ELR (cell line): ENCODE measurements at places on chromosomes 16 and 17.

DNA sequence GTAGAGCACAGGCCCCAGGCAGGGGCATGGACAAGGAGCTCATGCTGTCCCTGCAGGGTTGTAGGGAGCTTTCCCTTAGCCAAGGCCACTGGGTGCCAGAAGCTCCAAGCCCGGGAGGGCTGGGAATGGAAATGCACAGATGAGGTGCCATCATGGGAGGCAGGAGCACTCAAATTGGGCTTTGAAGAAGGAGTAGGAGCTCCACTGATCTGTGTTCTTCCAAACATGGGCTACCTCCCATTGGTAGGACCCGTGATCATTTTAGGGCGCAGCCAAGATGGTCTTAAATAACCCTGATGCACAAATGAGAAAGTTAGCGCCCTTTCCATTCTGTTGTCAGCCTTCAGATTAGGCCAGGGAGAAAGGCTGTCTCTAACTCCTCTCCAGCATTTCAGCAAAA lies 201.5 kb downstream of the ZNF423 start:
- DNase-seq, result no peak

GRCh38 chr17:51087072-51087757 lies 33.5 kb downstream of the SPAG9 start:
- peak; percentile 61 for DNase-seq

GRCh38 chr17:33509331-33509730 lies 216.2 kb upstream of the ASIC2 start:
- DNase-seq, result no peak

- no peak for DNase-seq
Measured at GRCh38 chr16:85112364-85112763, at the start of gene CIBAR2. Gene CIBAR2, minus strand, starts transcription at chr16:85112472. Its CDS starts 120 bp downstream, at chr16:85112352.

GRCh38 chr16:89827383-89828198 lies 684 bp upstream of the SPIRE2 start:
- DNase-seq, result peak; percentile 73

- DNase-seq, result no peak
Measured at GRCh38 chr17:58336456-58337209, 8.0 kb upstream of the TSPOAP1 start.

DNA sequence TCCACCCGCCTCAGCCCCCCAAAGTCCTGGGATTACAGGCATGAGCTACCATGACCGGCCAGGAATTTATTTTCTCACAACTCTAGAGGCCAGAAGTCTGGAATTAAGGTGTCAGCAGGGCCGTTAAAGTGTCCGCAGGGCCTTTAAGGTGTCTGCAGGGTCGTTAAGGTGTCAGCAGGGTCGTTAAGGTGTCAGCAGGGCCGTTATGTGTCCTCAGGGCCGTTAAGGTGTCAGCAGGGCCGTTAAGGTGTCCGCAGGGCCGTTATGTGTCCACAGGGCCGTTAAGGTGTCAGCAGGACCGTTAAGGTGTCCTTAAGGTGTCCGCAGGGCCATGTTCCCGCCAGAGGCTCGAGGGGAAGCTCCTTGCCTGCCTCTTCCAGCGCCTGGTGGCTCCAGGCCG lies 125.2 kb downstream of the RAP1GAP2 start:
- no peak for DNase-seq

DNA sequence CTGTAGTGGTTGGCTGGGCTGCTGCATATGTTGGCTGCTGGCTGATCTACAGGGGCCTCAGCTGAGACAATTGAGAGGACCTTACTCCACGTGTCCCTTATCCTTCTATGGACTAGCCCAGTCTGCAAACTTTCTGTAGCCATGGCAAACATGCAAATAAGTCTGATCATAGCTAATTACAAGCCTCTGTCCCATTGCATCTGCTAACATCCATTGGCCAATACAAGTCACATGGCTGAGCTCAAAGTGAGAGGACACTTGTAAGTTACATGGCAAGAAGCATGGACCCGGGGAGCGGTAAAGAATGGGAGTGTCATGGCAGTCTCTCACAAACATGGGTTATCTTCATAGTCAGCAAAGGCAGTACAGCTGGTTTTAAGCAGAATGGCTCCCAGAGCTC lies 11.6 kb upstream of the IL4R start:
- no peak for DNase-seq

DNA sequence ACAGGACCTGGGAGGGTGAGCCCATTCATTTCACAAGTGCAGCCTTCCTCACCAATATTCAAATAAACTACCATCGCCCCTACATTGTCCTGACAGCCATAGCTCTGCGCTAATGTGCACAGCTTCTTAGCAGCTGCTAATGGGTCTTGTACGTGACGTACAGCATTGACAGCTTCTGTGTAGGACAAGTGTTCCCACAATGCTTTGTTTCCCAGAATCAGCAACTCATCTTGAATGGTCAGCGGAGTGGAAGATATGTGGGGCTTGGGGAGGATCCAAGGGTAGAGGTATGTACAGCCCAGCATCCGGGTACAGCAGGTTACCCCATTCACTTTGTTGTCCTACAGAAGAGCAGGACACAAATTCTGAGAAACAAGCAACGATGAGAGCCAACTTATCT lies 23.7 kb downstream of the MARVELD3 start:
- no peak for DNase-seq

- no peak for DNase-seq
Measured at GRCh38 chr16:53166099-53166498, 111.3 kb downstream of the CHD9 start.

DNA sequence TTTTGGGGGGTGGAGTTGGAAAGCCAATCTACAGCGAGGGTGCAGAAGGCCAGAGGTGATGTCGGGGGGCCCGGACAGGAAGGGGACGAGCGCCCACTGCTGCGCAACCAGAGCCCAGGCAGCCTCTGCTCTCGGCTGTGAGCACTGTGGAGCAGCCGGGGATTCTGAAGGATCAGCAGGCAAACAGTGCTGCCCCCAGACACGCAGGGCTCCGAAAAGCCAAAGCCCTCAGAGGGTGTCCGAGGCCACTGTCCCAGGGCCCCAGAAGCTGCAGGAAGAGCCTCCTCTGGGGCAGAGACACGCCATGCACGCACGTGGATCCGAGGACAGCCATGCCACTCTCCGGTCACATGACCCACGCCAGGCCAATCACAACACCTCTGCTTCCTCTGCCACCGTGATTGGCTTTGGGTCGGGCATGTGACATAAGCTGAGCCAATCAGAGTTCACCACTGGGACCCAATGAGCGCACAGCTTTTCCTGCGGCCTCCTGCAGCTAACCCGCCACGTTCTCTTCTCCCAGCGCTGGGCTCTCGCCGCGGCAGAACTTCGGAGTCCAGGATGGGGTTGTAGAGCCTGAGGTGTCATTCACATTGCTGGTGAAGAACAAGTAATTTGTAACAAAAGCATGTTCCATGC lies 40.7 kb downstream of the ACTG1 start:
- DNase-seq, result peak; percentile 62

- DNase-seq, result no peak
Measured at GRCh38 chr17:21816592-21817567, 124.6 kb downstream of the KCNJ18 start.

DNA sequence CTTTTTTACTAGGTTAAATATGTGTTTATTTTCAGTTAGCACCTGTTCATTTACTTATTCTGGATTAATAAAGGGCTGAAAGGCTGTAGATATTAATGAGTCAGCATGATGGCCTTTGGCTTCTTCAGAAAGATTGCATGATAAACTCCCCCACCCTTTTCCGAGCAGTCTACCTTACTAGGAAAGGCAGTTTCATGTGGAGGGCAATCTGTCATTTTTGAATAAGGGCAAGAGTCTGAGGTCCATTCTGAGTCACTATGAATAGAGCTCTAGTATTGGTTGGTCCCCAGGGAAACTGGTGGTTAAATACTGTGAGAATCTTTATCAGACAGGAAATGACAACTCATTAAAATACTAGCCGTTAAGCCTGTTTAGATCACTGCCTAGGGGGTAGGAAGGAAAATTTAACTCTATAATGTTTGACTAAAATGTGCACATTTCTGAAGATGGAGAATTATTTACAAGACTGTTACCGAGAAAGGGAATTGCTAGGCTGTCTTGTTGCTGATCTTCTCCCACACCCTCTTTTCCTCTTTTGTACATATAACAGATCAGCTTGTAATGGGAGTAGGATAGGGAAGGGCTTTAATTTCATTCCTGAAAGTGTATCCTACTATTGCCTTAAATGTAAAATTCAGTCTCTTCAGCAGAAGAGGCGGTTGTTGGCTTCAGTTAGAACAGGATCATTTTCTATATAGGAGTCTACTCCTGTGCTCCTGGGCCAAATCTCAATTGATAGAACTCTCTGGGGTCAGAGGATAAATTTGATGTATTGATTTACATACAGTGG lies 63.3 kb downstream of the TUBD1 start:
- peak; percentile 100 for DNase-seq

GRCh38 chr17:27640790-27641189 lies 9.8 kb downstream of the LGALS9 start:
- DNase-seq, result no peak
